ENCODE measurements at places on chromosomes 6 and 20.

DNA sequence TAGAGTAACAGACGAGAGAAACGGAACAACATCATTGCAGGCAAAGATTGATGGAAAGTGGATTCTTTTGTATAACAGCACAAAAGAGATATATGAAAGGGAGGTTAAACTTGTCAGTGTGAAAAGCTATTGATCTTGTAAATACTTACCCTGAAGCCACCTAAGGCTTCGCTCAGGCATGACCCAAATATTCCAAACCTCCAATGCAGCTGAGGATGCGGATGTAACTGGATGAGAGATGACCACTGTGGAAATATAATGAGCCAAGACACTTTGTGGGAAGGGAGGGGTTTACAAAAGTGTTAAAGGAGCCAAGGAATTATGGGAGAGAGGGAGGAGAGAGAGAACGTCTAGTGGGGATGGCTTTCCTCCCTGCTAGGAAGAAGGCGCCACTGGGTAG, 112.0 kb downstream of the DOK5 start:
- DNase-seq: no peak

DNA sequence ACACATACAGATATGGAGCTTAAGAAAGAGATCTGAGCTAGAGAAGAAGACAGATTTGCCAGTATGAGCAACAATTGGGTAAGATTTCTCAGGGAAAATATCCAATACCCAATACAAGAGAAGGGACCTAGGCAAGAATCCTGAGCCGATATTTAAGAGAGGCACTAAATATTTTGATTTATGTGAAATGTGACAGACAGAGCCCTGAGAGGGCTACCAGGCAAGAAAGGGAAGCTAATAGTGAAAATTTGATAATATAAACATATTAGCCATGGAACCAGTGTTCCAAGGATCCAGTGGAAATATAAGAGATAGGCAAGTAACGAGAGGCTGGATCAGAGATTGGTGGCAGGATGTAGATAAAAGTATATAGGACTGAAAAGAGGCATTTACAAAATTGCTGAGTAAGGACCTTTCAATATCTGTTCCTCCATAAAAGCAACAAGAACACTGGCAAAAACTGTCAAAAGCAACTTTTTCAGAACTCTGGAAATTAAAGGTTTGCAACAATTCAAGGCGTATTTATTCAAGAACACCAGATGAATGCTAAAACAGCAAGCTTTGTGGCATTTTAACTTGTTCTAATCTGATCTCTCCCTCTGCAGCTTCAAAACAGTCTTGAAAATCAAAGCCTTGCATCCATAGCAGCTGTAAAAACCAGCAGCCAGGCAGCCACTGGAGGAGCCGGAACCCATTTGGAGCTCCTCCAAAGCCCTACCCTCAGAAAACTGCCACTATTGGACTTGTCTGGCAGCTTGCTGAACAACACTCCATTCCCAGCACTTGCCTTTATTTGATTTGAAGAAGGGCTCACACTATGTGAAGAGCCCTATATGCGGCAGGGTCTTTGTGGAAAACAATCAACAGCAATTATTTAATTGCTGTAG, 58.8 kb downstream of the REV3L start:
- DNase-seq: no peak

GRCh38 chr6:147244832-147245231, 40.6 kb downstream of the STXBP5 start:
- DNase-seq: no peak

DNA sequence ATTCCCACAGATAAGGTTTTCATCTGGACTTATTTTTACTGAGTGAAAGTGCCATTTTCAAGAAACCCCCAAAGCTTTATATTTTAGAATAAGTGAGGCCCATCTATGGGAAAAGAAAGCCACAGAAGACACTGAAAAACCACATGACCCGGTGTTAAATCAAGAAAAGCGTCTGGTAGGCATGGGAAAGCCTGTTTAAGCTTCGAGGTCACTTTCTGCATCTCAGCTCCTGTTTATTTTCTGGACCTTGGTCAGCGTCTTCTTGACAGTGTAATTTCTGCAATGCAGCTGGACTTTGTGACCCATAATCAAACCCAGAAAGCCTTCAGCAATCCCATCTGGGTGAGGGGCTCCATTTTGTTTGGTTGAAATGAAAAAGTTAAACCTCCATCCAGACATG, 59.6 kb upstream of the NEDD9 start:
- DNase-seq: no peak

GRCh38 chr20:40706977-40707582, 18.0 kb upstream of the MAFB start:
- DNase-seq: no peak

- no peak for DNase-seq
Observed at GRCh38 chr20:49786196-49786595, 26.4 kb upstream of the SLC9A8 start.

- no peak for DNase-seq
Observed at GRCh38 chr6:150766201-150766997, 99.1 kb upstream of the MTHFD1L start.

- no peak for DNase-seq
Observed at GRCh38 chr20:35490736-35491181, 35.4 kb downstream of the CEP250 start.

DNA sequence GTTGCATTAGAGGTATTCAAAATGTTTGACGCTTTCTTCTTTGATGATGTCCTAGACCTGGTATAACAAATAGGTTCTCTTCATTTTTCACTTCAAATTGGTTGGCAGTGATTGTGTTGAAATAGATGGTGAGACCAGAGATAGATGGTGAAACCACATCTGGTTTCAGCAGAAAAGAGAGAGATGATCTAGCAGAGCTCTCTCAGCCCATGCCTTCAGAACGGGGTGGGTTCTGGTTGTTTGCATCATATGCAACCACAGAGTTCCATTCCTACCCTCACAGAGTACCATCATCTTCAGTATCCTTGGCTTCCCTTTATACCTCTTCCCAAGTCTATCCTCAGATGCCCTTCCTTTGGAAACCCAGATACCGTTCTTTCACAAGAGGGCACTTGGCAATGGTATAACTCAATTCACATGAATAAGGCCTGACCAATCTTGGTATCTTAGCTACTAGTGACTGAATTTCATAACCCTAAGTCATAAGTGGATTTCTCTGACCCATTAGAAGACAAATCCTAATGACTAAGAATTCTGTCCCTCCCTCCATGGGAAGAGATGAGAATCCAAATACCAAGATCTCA, 93.7 kb downstream of the UBE3D start:
- no peak for DNase-seq

GRCh38 chr6:80104520-80104919, 2.0 kb upstream of the BCKDHB start:
- DNase-seq: no peak

DNA sequence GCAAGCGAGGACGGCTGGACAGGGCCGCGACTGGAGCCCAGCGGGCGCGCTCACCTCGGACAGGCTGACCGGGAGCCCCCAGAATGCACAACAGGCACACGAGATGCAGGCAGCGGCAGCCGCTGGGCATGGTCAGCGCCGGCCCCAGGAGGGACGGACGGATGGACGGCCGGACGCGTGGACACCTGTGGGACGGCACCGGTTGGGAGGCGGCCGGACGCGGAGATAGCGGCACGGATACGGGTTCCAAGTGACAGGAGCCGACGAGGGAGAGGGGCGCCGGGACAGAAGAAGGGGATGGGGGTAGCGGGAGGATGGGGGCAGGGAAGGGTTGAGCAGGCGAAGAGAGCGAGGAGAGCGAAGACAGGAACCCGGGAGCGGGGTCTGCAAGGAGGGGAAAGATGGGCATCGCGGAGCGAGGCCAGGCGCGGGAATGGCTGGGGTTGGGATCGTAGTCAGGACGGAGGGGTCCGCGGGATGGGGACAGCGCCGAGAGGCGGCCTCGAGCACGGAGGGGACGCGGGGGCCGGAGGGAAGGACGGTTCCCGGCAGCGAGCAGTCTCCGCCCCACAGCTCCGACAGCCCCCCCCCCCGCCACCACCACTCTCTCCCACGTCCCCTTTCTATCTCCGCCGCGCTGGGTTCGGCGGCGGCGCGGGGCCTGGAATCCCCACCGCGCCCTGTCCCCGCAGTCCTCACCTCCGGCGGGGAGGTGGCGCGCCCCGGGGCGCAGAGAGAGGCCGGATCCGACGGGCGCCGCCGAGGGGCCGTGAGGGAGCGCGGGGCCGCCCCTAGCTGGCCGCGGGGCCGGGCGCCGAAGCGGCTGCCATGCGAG, 435 bp downstream of the DLK2 start:
- DNase-seq: peak; percentile 61

- DNase-seq: no peak
Observed at GRCh38 chr20:53625311-53626129, 31.9 kb upstream of the ZNF217 start.

GRCh38 chr6:7132398-7133035, 24.8 kb downstream of the RREB1 start:
- no peak for DNase-seq

GRCh38 chr20:49680484-49680883, 33.2 kb downstream of the B4GALT5 start:
- DNase-seq: no peak

DNA sequence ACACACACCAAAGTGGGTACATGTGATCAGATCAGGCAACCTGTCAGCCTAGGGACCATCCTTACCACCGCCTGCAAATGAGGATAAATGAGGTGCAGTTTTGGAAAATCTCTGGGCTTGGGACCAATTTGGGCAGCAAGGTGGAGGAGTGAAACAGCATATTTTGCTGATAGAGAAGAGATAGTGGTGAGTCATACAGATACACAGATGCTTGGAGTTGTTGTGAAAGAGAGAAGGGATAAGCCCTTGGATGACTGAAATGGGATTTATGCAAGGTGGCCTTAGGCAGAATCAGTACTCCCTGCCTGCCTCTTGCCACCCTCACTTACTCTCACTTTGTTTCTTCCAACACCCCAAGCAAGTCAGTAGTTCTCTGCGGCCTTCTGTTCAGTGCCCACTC, 34.7 kb downstream of the BMP2 start:
- no peak for DNase-seq

DNA sequence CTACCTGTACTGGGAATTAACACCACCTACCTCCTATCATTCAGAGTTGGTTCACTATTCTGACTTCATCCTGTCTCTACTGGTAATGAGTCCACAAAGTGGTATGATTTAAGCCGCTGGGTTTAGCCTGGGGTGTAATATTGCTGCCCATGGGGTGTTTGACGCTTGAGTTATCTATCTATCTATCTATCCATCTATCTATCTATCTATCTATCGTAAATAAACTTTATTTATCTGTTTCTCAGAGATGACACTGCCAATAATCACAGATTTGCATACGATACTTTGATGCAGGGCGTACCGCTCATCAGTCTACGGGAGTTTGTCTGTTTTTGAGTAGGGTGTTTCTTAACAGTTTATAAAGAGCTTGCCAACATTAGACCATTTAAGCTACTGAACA, 73.6 kb upstream of the ZNF184 start:
- no peak for DNase-seq

- no peak for DNase-seq
Observed at GRCh38 chr6:128186729-128187128, 285.9 kb upstream of the THEMIS start.

DNA sequence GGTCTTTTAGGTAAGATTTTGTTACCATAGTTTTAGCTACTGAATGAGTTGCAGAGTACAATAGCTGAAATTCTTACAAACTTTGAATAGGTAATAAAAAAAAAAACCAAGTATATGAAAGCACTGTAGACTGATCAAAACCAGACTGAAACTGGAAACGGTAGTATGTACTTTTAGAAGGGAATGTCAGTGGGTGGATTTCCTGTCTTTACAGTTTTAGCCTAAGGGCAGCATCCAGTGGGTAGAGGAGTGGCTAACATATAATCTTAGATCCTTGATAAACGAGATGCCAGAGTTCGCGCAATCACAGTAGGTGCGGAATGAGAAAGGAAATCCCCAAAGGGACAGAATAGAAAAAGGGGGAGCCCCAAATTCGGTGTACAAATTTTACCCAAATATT, 385.9 kb upstream of the RUNX2 start:
- no peak for DNase-seq

GRCh38 chr20:24708411-24709295, 239.2 kb downstream of the SYNDIG1 start:
- DNase-seq: no peak

- DNase-seq: no peak
Observed at GRCh38 chr6:72218125-72218524, 331.8 kb downstream of the RIMS1 start.

- DNase-seq: no peak
Observed at GRCh38 chr6:255751-256083, 36.6 kb upstream of the DUSP22 start.

DNA sequence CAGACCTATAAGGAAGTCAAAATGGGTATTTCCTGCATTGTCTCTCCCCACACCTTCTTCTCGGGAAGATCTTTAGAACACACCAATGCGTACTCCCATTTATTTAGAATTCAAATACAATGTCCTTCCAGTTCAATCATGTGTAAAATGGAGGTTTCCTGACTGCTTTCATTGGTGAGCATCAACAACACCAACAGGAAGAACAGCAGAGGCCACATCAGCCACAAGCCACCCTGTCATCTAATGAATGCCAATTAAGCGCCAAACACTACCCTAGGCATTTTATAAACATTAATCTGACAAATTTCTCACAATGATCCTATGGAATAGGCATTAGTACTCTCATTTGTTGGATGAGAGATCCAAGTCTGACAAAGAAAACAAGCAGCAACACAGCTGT, 68.4 kb upstream of the SMLR1 start:
- DNase-seq: no peak

DNA sequence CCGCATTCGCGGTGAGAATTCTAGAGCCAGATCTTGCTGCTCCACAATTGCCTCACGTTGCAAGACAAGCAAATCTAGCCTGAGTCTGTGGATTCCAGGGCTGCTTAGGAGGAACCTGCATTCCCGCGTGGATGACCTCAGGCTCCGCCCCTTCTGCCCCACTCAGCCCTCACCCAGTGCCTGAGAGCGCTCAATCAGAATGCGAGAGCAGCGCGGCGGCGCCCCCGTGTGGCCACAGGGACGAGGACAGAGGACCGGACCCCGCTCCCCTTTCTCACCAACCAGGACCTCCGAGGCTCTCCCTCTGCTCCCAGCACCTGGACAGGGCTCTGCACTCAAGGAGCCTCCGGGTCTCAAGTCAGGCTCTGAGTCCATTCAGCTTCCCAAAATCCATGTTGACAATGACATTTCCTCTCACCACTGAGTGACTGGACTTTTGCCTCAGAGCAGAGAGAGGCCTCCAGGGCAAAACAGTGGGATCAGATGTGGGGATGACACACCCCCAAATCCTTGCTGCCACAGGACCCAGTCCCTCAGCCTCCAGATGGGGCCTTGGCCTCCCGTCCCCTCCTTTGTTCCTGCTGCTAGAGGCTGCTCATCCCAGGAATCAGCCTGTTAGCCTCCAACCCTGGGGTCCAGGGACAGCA, 52.0 kb downstream of the RPP21 start:
- peak; percentile 1 for DNase-seq

- peak; percentile 31 for DNase-seq
Observed at GRCh38 chr6:144008120-144008811, at the start of gene PLAGL1. TSS of gene PLAGL1 (minus strand) at chr6:144008259. CDS start at chr6:143948136, 60,123 bp downstream.
